ENCODE measurements at places on chromosomes 4 and X.

DNA sequence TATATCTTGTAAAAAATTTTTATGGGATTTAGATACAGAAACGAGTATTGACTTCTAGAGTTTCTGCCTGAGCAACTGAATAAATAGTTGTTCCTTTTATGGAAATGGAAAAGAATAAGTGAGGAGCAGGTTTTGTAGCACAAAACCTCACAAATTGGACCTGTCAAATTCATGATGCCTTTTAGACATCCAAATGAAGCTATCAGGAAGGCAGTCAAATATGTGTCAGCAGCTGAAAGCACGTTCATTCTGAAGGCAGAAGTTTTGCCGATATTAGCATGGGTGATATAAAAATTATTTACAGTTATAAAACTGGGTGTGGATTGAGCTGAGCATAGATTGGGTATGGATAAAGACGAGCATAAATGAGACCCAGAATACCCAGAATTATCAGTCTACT is 374.0 kb downstream of the EPHA5 start:
- no peaks in the 10 kb centered on the region for H3K27me3 ChIP-seq
- DNase-seq, result no peak
- H3K4me1 ChIP-seq, result no peaks in the 10 kb centered on the region
- no peak overlapping the region for H3K27ac ChIP-seq

DNA sequence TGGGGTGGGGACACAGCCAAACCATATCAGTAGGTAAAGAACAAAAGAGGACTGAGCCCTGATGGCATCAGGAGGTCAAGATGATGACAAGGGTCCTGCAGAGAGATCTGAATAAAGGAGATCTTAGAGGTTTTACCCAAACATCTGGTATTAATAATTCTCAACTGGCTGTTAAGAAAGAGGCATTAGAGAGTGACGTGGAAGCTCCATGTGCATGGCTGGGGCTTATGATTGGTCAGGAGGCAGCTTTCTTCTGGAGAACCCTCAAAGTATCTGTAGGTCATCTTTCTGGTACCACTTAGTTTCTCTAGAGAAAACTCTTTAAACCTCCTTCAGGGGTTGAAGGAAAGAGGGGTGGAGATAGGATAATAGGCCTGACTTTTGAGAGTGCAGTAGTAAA is 18.7 kb downstream of the MGST2 start:
- no peak overlapping the region for H3K4me3 ChIP-seq
- peaks cover 65% of the 10 kb centered on the region for H3K36me3 ChIP-seq
- H3K27ac ChIP-seq, result no peak overlapping the region
- DNase-seq, result no peak
- H3K4me1 ChIP-seq, result peaks cover 93% of the 10 kb centered on the region

DNA sequence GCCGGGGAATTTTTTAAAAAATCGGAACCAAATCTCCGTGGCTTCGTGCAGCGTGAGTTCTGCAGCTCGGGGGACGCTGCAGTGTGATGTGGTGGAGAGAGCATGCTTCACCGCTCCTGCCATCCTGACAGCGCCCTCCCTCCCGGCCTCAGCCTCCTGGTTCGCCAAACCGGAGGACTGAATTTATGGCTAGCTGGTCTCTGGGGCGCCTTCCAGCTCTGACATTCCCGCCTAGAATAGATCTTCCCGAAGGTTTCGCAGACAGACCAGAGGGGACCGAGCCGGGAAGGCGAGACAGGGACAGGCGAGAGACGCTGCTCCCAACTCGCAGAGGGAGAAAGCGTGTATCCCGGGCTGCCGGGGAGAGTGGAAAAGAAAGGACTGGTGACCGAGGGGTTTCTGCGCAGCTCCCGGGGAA is 25.9 kb downstream of the HOPX start:
- H3K4me1 ChIP-seq, result peaks cover 63% of the 10 kb centered on the region
- H3K4me3 ChIP-seq, result peak overlapping the region; percentile 83

DNA sequence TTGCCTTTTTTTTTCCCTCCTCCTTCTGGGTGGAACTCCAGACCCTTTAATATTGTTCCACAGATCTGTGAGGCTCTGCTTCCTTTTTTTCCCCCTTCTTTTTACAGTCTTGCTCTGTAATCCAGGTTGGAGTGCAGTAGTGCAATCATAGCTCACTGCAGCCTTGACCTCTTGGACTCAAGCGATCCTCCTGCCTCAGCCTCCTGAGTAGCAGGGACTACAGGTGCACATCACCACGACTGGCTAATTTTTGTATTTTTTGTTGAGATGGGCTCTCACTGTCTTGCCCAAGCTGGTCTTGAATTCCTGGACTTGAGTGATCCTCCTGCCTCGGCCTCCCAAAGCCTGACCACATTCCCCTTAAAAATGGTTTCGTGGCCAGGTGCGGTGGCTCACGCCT is 26.8 kb downstream of the NSD2 start:
- no peak overlapping the region for H3K4me3 ChIP-seq
- no peaks in the 10 kb centered on the region for H3K27me3 ChIP-seq
- peaks cover 37% of the 10 kb centered on the region for H3K36me3 ChIP-seq
- H3K27ac ChIP-seq, result no peak overlapping the region
- no peak for DNase-seq

GRCh38 chr4:38344929-38345328 is 319.1 kb upstream of the KLF3 start:
- no peaks in the 10 kb centered on the region for H3K27me3 ChIP-seq
- H3K36me3 ChIP-seq, result no peaks in the 10 kb centered on the region
- no peak overlapping the region for H3K4me3 ChIP-seq
- no peaks in the 10 kb centered on the region for H3K4me1 ChIP-seq
- no peak for DNase-seq

- no peak for DNase-seq
- H3K4me1 ChIP-seq, result no peaks in the 10 kb centered on the region
- H3K27me3 ChIP-seq, result no peaks in the 10 kb centered on the region
- no peak overlapping the region for H3K4me3 ChIP-seq
- H3K27ac ChIP-seq, result no peak overlapping the region
- no peaks in the 10 kb centered on the region for H3K36me3 ChIP-seq
These were observed 23.7 kb upstream of the UNC5C start for GRCh38 chr4:95572304-95572991.

GRCh38 chrX:130566028-130566683 is 164.4 kb downstream of the RBMX2 start:
- H3K27me3 ChIP-seq, result no peaks in the 10 kb centered on the region
- DNase-seq, result no peak
- no peak overlapping the region for H3K4me3 ChIP-seq
- H3K27ac ChIP-seq, result no peak overlapping the region
- no peaks in the 10 kb centered on the region for H3K36me3 ChIP-seq
- H3K4me1 ChIP-seq, result no peaks in the 10 kb centered on the region
